ENCODE measurements at places on chromosomes 4 and X.
A peak's percentile ranks its signal among the peaks of the same experiment; 100 is the strongest.

DNA sequence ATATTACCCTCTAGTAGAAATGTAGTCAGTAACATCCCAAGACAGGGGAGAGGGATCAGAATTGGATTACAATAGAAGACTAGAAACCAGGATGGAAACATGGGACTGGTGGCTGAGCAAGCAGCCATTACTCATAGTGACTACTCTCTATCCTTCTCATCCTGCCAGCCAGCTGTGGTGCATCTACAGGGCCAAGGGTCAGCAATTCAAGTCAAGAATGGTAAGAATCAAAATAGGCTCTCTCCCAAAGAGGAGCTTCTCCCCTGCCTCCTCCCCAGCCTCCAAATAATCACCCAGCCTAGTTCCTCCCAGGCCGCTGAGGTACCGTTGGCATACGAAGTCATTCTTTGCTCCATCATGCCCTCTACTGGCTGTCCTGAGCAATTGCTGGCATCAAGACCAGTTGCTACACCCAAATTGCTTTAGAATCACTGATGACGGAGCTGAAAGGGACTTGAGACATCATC, 19.4 kb downstream of the AWAT2 start:
- peak; percentile 32 for DNase-seq

DNA sequence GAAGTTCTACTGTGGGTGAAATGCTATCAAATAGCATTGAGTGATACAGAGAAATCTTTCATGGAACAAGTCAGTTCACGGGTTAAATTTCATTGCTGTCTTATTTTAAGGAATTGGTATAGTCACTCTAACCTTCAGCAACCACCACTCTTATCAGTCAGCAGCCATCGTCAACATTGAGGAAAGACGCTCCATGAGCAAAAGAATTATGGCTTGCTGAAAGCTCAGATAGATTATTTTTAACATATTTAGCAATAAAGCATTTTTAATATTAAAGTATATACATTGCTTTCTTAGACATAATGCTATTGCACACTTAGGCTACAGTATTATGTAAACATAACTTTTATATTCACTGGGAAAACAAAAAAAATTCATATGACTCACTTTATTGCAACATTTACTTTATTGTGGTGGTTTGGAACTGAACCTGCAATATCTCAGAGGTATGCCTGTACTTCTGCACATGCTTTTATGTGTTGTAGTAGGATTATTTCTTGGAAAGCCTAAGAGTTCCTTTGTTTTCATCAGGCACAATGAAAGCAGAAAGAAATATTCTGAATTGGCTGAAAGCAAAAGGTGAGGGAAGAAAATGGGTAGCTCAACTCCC, 586.7 kb downstream of the GBA3 start:
- DNase-seq: no peak

DNA sequence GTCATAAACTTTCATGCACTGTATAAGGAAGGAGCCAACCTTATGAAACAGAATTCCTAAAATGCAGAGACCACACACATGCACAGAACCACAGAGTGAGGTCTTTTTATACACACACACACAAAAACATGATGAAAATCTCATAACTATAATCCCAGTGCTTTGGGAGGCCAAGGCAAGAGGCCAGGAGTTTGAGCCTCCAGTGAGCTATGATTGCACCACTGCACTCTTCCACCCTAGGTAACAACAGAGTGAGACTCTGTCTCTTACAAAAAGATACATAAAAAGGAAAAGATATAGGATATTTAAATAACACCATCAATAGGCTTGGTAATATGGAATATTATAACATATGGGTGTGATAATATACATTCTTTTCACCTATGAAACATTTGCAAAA, 10.6 kb downstream of the FGA start:
- DNase-seq: no peak

- no peak for DNase-seq
Observed at GRCh38 chr4:2241003-2241402, 918 bp downstream of the HAUS3 start.

DNA sequence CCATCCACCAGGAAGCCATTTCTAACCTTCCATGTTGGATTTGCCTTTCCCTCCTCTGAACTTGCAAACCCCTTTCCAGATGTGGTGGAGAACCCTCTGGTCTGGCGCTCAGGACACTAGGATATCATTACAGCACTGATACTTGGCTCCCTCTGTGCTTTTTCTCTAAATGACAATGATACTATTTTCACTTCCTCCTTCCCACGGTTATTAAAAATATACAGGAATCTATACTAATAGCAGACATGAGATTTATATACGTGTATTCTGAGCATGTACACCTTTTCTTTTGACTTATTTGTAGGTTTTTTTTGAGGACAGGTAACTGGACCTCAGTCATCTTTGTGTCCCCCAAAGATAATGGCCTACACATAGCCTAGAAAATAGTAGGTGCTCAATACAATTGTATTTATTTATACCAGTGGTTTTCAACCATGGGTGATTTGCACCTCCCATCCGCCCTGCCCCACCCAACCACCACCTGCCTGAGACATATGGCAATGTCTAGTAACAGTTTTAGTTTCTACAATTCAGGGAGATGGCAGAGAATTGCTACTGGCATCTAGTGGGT, 60.4 kb upstream of the PLAC8 start:
- DNase-seq: no peak
